NCI-H2227 treated with DMSO at 0.1 percent for 48 hours (cell line): ENCODE measurements at places on chromosomes 16 and 17.

- no peak for DNase-seq
Observed at GRCh38 chr17:36933512-36934143, 3.6 kb upstream of the LHX1 start.

DNA sequence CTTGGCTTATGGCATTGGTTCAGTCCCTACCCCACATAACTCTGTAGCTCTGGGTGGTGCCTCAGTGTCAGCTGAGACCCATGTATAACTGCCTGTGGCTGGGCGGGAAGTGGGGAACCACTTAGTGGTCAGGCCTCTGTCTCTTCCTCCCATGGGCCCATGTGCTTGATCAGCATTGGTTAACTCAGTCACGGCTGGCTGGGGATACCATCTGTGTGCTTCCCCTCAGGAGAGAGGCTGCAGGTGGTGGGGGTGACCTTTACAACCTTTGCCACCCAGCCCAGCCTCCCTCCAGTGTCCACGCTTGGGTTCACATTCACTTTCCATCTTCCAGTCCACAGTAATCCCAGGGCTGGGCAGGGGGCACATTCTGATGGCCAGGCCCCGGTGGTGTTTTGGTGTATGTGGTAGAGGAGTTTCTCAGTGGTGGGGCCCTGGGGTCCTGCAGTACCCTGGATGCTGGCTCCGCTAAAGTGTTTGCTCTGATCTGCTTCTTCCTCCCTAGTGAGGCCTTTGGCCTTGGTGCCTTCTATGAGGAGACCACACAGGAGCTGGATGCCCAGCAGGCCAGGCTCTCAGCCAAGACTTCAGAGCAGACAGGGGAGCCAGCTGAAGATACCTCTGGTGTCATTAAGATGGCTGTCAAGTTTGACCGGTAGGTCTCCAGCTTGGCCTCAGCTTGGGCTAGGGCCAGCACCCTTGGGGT, 10.2 kb upstream of the NFATC3 start:
- DNase-seq, result no peak

DNA sequence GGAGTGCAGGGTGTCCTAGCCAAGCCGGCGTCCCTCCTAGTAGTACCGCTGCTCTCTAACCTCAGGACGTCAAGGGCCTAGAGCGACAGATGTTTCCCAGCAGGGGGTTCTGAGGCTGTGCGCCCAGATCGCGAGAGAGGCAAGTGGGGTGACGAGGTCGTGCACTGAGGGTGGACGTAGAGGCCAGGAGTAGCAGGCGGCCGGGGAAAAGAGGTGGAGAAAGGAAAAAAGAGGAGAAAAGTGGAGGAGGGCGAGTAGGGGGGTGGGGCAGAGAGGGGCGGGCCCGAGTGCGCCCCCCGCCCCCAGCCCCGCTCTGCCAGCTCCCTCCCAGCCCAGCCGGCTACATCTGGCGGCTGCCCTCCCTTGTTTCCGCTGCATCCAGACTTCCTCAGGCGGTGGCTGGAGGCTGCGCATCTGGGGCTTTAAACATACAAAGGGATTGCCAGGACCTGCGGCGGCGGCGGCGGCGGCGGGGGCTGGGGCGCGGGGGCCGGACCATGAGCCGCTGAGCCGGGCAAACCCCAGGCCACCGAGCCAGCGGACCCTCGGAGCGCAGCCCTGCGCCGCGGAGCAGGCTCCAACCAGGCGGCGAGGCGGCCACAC, at the start of gene MMP2:
MMP2 (plus strand) TSS at position 372 of the 603 bp plus-strand sequence. CDS start 282 bp downstream, outside the sequence.
- no peak for DNase-seq

DNA sequence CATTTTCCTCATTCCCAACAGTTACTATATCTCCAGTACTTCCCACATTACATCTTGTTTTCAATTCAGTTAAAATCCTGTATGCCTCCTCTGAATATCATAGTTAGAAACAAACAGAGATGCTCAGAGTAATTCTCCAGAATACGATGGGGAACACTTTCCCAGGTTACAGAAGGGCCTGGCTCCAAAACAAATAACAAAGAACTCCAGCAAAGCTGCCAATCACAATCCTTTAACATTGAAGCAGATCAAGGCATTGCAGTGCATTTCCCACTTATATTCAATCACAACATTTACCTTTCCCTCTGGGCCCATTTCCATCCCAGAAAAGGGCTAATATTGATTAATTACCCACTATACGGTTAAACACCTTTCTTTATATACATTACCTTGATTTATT, 29.4 kb upstream of the PMFBP1 start:
- DNase-seq, result no peak

DNA sequence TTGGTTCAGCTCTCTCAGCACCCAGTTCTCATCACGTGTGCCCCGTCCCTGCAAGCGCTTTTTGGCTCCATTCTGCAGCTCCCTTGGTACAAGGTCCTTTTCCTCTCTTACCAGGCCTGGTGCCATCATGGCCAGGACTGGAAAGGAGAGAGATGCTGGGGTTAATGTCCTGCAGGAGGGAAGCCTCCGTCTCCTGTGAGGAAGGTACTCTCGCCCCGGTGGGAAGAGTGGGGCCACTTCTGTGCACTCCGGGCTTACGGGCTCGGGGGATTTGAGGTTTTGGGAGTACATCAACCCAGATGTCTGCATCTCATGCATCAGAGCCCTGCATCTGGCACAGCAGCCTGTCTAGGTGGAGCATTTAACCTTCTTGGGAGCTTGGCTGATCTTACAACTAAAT, 10.1 kb downstream of the CTRB2 start:
- DNase-seq, result no peak

GRCh38 chr17:50903604-50904517, 37.7 kb upstream of the TOB1 start:
- no peak for DNase-seq

DNA sequence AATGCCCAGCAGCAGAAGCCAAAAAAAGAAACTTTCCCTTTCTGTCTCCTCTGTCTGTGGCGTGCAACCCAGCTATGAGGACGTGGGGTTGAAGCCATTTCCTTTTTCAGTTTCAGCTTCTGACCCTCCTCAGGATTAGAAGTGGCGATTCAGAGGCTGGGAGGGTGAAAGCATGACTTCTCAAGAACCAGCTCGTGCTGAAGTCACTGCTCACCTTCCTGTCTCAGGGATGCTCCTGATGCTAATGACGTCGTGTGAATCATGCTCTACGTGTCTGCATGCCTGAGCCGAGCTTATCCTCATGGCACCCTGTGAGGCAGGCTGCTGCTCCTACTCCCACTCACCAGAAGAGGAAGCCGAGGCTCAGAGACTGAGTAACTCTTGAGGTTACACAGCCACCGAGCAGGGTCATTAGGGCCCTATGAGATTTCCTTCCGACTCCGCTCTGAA, 5.7 kb upstream of the LPO start:
- no peak for DNase-seq

DNA sequence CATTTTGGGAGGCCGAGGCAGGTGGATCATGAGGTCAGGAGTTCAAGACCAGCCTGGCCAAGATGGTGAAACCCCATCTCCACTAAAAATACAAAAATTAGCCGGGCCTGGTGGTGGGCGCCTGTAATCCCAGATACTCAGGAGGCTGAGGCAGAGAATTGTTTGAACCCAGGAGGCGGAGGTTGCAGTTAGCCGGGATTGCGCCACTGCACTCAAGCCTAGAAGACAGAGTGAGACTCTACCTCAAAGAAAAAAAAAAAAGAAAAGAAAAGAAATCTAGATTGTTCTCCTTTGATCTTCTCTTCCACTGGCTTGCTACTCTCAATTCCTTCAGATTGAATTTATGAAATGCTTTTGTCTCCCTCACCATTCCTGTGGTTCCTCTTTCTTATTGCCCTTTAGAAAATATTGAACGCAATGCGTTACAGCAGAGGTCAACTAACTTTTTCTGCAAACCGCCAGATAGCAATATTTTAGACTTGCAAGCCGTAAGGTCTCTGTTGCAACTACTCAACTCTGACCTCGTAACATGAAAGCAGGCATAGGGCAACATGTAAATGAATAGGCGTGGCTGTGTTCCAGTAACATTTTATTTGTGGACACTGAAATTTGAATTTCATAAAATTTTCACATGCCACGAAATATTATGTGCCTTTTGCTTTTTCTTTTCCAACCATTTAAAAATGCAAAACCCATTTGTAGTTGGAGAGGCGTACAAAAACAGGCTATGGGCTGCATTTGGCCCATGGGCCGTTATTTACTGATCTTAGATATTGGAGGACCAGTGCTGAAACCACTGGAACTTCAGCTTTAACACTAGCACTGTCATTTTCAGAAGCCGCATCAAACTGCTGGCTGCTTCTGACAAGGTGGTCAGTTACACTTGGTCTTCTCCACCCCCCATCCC, 24.8 kb downstream of the PITPNC1 start:
- no peak for DNase-seq

GRCh38 chr16:12294471-12294870, 317.9 kb downstream of the SNX29 start:
- DNase-seq, result no peak

DNA sequence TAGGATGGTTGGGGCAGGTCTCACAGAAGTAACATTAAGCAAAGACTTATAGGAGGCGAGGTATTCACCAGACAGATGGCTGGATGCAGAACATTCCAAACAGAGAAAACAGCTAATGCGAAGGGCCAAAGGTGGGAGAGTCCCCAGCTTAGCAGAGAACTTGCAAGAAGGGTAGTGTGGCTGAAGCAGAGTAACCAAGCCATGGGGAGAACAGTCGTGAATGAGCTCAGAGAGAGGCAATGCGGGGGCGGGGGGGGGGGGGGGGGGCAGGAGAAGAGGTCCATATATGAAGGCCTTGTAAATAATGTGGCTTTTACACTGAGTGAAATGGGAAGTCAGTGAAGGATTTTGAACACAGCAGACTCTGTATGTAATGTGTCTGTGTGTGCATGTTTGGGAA, 81.3 kb downstream of the SMG6 start:
- no peak for DNase-seq

GRCh38 chr17:45935197-45935709, 40.9 kb downstream of the MAPT start:
- no peak for DNase-seq

DNA sequence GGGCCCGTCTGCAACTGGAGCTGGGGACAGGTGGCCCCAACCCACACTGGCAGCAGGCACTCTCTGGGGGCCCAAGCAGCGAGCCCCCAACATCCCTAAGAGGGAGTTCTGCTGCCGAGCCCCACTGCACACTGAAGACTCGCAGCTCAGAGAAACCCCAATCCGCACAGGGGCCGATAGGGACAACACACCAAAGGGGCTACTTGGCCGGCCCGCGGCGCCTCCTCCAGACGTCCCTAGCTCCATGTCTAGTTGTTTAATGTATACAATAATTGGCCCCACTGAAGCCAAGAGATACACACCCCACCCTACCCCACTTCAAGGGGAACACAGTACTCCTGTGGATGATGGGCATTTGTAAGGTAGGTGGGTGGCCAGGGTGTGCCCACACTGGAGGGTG, 62.7 kb downstream of the ZNF423 start:
- DNase-seq, result no peak

DNA sequence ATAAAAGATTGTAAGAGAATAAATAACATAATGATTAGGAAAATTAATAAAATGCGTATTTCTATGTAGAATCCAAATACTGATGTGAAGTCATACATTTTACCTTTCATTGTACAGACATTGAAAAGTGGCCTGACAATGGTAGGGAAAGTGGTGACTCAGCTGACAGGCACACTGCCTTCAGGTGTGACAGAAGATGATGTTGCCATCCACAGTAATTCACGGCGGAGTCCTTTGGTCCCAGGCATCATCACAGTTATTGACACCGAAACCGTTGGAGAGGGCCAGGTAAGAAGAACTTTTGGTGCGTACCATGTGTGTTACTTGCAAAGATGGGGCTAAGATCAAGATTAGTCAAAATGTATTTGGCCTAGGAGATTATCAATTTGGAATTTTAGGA, 232.8 kb downstream of the BCAS3 start:
- no peak for DNase-seq

DNA sequence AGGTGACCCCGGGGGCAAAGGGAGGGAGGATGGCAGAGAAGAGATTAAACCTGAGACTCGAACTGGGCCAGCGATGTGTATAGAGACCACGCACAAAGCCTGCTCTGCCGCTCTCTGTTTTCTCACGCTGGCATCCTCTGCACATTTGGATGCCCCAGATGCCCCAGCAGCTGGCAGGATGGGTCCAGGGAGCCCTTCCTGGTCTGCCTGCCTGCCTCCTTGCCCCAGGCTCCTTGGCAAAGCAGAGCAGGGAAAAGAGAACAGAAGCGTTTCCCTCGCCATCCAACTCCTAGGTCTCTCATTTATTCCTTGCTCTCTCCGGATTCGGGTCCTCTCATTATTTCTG, 5.2 kb upstream of the PIPOX start:
- no peak for DNase-seq

- DNase-seq, result no peak
Observed at GRCh38 chr16:88387941-88388627, 5.3 kb downstream of the ZNF469 start.

GRCh38 chr16:54935266-54935968, 4.8 kb downstream of the IRX5 start:
- no peak for DNase-seq

- DNase-seq, result no peak
Observed at GRCh38 chr16:49537924-49538459, 164.4 kb downstream of the C16orf78 start.

DNA sequence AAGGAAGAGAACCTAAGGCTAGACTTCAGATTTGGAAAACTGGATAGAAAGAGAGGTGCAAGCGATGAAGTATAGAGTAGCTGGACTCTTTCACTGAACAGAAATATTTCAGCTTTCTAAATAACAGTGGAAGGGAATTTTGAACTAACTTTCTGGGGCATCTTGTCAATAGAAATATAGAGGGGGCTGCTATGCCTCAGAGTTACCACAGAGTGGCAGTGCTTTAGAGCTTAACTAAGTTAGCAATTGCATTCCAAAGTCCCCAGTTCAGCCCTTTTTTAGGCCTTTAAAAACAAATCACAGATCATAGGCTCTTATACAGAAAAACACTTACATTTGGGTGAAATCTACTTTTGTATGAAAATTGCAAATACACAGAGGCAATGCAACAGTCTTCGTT, 154.2 kb upstream of the CDH8 start:
- peak; percentile 31 for DNase-seq

- DNase-seq, result no peak
Observed at GRCh38 chr16:86919578-86920305, 341.4 kb downstream of the FOXL1 start.

DNA sequence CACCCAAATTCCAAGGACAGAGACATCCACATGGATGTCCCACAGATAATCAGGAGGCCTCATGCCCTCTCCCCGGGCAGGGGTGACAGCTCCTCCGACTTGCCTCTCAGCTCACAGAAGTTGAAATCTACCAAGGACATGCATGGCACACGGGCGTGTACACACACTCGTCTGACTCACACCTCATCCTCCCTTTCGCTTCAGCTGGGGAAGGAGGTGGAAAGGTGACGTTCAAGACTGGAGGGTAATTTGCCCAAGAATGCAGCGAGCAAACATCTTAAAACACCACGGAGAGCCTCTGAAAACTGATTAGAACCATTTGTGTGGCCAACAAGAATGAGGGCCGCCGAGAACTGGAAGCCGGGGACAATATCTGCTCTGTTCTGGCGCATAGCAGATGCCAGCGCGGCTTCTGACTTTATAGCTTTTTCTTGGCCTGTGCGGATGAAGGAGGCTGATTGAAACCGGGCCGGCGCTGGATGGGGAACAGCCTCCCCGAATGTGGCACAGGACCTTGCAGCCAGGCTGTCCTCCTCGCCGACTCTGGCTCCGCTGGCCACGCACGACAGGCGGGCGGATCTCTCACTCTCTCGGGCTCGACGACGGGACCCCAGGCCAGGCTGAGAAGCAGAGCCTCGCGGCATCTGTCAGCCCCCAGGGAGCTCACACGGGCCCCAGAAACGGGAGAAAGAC, 100.9 kb downstream of the C16orf95 start:
- no peak for DNase-seq

- DNase-seq, result peak; percentile 16
Observed at GRCh38 chr17:55332296-55333041, 67.7 kb downstream of the HLF start.

GRCh38 chr17:80187515-80187941, 17.7 kb downstream of the CARD14 start:
- no peak for DNase-seq
